AG08395 (cell line): ENCODE measurements at places on chromosomes 4 and X.
A peak's percentile ranks its signal among the peaks of the same experiment; 100 is the strongest.

GRCh38 chr4:149831656-149832208 lies 16.1 kb upstream of the IQCM start:
- DNase-seq: no peak

DNA sequence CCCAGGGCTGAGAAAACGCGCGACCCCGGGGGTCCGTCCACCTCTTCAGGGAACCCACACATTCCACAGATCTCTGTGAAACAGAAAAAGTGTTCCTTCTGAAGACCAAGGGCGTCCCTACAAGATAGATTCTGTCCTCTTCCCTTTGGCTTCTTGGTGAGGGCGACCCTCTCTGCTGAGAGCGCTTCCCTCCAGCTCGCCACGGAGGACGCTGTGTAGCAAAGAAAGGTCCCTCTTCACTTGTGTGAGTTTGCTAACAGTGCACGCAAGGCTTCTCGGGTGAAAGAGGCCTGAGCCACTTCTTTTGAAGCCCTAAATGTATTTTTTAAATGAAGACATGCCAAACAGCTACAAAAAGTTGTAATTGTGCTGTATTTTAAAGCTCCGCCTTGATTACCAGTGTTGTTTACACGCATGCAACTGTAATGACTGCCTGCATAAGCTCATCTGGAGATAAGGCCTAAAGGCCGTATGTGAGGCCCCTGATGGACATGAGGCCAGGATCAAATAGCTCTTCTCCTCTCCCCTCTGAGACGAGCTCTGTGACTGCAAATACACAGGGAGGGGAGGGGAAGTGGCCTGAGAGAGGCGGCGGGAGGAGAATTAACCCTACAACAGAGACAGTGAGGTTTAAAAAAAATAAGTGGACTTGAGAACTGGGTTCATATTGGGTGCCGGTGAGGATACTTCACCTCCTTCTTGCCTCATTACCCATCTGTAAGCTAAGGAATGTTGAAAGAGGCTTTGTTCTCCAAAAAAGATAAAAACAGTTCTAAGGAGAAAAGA lies 95.5 kb downstream of the SOWAHB start:
- peak; percentile 25 for DNase-seq

GRCh38 chr4:139843641-139844040 lies 178.0 kb downstream of the MGST2 start:
- no peak for DNase-seq

DNA sequence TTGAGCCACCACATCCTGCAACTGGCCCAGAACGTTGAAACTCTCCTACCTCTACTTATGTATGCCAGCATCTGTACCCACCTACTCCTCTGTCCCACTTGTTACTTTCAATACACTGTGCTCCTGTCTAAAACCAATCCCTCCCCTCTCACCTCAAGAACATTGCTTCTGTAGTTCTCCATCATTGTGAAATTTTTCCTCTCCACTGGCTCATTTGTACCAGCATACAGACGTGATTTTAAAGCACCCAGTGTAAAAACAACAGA lies 25.5 kb upstream of the USO1 start:
- no peak for DNase-seq

GRCh38 chr4:48539597-48539996 lies 49.5 kb downstream of the ZAR1 start:
- DNase-seq: no peak

DNA sequence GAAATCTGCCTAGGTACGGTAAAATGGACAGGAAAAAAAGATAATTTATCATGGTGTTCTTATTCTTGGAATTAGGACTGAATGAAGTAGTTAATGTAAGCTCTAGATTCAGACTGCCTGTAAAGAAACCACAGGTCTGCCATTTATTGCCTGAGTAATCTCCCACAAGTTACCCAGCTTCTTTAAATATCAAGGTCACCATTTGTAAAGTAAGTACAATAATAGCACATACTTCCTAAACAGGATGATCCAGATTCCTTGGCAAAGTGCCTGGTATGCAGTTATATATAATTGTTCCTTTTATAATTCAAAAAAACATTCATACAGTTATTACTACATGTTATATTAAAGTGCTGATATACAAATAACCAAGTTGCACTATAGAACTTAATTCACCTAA lies 368.6 kb downstream of the HNRNPD start:
- DNase-seq: no peak

DNA sequence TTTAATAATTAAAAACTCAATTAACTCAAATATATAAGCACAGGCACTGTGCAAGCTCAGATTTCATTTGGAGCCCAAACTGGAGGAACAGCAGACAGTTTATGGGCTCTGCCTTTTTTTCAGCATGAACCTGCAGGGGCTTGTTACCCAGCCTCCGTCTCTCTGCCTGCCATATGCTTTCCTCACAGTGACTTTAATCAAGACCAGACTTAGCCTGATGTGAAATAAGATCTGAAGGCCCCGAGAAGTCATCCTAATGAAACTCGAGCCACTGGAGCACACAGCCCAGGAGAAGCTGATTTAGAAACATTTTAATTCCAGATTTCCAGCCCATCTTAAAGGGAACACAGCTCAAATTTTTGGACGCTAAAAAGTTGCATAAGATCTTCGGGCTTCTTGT lies 55.6 kb downstream of the SPATA18 start:
- DNase-seq: peak; percentile 35

- no peak for DNase-seq
These were observed 44.1 kb upstream of the TRPC3 start for GRCh38 chr4:121995790-121996537.

- DNase-seq: no peak
These were observed 132.6 kb upstream of the PUDP start for GRCh38 chrX:7280520-7280919.

GRCh38 chr4:20393486-20394100 lies 141.9 kb downstream of the SLIT2 start:
- DNase-seq: no peak

GRCh38 chr4:77074981-77075855 lies 571 bp downstream of the CCNI start:
- peak; percentile 46 for DNase-seq

- DNase-seq: no peak
These were observed 9.9 kb downstream of the BEND4 start for GRCh38 chr4:42142591-42142990.

- DNase-seq: no peak
These were observed 93.8 kb upstream of the HELT start for GRCh38 chr4:184924516-184924915.

- DNase-seq: no peak
These were observed 185.7 kb upstream of the NRK start for GRCh38 chrX:105636667-105637066.

DNA sequence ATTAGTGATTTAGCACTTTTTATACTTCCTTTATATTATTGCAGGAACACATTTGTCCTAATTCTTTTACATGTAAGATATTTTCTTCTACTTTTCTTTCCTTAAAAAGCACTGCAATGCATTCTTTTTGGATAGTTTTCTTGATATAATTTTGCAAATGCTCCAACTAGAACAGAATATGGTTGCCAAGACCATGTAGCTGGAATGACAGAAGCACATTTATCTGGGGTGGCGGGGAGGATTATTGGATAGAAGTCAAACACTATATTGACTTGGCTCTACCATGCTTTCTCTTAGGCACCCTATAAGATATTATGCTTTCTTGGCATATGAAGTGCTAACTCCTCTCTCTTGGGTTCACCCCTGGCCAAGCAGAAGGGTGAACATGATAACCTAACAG lies 983.5 kb downstream of the FAT4 start:
- DNase-seq: no peak

DNA sequence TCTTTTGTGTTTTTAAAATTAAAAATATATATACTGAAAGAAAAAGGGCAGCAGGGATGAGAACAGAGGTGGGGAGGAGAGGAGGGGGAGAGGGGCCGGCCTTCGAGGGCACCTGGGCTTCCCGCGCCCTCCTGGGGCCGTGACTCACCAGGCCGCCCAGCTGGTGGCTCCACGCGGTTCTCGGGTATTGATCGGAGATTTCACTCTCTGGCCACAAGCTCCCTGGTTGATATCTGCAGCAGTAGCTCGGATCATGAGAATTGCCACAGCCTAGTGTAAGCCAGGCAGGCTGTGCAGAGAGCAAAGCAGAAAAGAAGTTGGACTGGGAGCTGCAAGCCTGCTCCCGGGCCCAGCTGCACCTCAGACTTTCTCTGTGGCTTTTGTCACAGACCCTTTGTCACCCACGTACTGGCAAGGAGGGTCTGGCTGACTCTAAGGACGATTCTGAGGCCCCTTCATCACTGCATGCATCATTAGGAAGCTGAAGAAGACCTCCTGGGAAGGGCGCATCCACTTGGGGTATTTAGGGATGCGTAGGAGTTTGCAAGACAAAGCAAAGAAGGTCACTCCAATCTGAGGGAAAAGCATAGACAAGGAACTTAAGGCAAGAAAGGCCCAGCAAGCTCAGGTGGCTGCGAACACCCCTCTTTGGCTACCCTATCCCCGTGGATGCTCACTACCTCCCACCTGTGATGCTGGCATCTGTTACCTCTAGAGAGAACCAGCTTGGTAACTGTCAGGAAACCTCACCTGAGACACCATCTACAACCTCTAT lies 71.7 kb downstream of the CPZ start:
- DNase-seq: no peak

GRCh38 chr4:113452868-113453620 lies 308.5 kb downstream of the CAMK2D start:
- DNase-seq: no peak

DNA sequence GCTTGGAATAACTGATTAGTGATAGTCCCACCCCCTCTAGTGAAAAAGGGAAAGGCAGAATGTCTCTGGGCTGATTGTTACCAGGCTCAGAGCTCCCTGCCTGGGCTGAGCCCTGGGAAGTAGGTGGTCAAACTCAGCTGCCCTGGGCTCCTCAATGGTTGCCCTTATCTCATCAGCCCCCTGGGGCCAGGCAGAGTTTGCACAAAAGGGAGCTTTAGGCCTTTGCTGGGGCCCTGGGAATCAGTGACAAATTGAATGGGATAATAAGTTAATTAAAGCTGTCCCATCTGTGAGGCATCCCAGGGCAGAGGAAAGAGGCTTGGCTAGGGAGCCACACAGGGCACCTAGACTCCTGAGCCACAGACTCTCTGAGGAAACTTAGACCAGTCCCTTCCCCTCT lies 89.0 kb downstream of the EFNB1 start:
- no peak for DNase-seq

DNA sequence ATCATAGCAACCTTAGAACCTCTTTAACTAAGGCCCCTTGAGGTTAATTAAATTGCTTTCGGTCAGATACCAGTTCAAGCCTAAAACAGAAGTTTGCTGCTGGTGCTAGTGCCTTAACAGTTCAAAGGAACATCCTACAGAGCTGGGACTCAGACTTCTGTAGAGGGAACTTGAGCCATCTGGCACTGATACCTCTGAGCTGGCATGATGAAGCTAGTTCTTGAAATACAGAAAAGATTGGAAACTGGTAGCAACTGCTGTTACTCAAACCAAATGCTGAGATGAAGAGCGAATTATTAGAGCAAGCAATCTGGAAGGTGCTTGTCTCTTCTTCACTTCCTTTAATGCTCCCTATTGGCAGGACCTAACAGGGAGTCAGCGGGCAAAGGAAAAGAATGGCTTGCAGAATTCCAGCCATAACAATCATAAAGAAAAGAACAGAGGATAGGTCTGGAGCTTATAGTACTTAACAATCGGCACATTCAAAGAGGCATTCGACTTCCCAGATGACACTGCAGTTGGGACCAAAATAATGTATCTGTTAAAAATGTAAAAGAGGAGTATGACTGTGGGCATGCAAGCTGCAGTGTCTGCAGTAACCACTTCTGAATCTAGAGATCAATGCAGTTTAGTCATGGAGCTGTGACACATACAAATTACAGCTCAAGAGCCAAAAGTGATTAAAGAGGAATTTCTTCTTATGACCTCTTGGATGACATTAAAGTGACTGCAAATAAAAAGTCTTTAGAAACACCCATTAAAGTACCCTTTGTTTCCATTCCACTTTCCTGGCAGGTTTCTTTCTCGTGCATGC lies 298.9 kb downstream of the PDGFC start:
- peak; percentile 26 for DNase-seq

GRCh38 chr4:133084421-133084820 lies 64.7 kb upstream of the PCDH10 start:
- no peak for DNase-seq

DNA sequence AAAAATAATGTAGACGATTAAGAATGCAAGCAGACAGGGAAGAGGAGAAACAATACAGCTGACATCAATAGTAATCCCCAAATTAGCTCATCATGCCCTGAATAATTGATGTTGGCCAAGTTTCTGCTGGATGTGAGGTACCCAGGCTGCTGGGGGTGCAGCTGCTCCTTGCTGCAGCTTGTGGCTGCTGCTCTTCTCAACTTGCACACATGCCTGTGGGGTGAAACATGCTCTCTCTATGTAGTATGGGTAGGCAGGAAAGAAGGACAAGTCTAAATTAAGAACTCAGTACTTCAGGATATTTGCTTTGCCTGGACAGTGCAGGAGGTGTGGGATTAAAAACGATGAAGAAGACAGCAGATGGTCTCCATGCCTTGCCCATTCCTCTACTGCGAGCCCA lies 16.7 kb downstream of the EDA2R start:
- DNase-seq: peak; percentile 28

GRCh38 chr4:14844061-14844460 lies 158.2 kb upstream of the CPEB2 start:
- no peak for DNase-seq

DNA sequence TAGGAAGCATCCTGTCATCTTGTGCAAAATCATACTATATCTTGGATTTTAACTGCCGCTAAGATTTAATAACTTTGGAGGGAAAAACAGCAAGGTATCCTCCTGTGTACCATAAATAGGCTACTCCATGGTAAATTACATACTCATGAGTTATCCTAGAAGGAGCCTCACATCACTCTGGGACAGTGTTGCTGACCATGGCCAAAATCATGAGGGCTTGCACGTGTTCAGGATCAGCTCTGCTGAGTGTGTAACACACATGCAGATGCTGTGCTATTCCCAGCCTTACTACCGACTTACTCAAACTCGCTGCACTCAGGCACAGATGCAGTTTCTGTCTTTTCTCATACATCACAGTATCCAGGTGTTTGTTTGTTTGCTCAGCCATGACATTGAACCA lies 56.6 kb downstream of the DKK2 start:
- DNase-seq: no peak

DNA sequence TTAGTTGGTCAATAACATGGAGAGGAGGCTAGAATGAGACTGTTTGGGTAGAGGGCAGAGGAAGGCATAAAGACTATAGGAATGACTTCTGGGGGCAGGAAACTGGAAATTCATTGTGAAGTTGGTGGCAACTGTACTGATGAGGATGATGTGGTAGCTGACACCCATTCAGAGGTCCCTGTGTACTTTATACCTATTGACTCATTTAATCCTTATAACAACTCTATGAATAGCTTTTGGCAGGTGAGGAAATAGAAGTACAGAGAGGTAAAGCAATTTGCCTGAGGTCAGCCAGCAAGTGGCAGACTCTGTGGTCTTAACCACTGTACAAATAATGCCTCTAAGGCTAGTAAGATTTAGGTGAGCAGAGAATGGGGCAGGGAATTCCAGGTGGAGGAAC lies 100.1 kb downstream of the GATB start:
- DNase-seq: no peak

GRCh38 chr4:123503698-123504363 lies 107.2 kb downstream of the SPRY1 start:
- DNase-seq: no peak

DNA sequence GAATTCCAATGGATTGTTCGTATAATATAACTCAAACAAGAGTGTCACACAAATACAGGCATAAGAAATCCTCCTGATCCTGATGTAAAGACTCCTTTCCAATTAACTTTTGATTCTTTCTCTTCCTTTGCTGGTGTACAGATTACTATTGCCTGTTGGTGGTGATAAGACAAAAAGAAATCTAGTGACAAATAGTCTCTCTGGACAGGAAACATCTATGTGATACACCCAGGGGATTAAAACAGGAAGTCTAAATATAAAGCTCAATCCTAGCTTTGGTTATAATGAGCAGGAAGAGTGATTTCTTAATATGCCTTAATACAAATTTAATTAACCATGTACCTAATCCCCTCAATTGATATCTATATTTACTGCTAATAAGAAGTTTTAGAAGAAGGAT lies 45.1 kb downstream of the ARHGEF6 start:
- DNase-seq: no peak
